NCI-H446 (cell line): ENCODE measurements at places on chromosomes 11 and 22.

DNA sequence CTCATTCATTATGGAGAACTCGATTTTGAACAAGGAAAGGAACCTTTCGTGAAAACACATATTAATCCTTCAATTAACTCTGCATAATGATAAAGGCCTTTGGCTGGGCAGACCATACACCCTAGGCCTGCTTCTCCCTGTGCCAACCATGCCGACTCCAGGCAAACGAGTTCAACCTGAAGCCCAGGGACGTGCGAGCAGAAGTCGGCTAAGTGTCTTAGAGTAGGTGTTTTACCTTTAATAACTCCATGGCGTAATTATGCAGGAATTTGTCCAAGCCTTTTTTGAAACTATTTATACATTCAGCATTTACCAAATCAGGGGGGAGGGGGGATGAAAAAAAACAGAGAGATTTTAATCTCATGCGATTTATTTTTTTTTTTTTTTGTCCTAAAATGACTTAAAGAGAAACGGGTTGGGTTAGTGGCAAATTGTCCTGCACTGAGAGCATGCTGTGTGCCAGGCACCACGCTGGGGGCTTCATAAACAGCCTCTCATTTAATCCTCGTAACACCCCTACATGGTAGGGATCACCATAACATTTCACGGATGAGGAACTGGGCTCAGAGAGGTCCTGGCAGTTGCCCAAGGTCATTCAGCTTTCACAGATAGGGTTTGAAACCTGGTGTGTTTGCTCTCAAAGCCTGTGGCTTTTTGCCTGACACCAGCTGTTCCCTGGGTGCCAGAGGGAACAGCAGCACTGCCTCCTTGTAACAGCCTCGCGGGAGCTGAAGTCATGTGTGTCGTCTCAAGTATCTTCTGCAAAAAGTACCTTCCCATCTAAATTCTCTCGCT is 423.9 kb downstream of the MN1 start:
- DNase-seq, result peak; percentile 84

GRCh38 chr11:69259096-69259495 is 34.9 kb upstream of the MYEOV start:
- DNase-seq, result no peak

GRCh38 chr11:58963551-58964104 is 24.3 kb downstream of the GLYATL1 start:
- DNase-seq, result peak; percentile 18

- no peak for DNase-seq
Observed at GRCh38 chr11:72766152-72766902, 14.1 kb upstream of the ARAP1 start.

DNA sequence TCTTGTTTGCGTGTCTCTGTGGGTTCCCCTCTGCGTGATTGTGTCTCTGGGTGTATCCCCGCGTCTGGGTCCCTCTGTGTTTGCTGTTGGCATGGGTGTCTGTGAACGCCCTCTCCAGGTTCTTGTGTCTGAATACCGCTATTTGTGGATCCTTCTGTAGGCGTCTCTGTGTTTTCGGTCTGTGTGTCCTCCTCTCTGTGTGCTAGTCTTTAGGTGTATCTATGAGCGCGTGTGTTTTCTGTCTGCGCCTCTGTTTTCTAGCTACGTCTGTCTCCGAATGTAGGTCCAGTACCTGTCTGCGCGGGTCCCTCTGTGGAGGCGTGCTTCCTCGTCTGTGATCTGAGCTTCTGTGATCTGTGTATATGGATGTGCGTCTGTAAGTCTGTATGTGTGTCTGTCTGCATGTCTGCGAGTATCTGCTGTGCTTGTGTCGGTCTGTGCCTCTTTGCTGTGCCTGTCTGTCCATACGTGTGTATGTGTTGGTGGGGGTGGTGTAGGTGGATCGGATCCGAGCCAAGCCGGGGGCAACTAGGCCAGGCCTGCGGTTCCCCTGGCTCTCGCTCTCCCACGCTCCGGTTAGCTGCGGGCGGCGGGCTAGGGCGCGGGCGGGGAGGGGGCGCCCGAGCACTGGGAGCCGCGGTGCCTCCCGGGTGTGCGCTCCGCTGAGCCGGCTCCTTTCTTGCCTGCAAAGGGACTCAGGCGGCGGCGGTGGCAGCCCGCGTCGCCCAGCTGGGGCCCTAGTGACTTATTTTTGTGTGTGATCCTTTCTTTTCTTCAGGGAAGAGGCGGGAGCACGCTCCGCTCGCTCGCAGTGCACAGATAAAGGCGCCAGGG is 105.3 kb upstream of the E2F8 start:
- no peak for DNase-seq

DNA sequence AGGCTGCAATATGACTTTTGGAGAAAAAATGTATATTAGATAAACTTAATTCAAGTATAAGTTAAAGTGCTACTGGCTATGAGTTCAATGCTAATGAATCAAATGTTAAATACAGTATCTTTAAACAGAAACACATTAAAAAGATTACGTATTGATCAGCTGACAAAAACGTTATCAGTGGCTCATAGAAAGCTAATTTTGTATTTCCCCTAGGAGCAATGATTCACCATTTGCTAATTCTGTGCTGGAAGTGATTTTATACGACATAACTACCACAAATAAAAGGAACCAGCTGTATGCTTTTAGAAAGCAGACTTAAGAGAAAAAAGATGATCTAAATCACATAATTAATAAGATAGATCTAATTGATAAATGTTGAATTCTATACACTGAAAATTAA is 43.6 kb downstream of the MRE11 start:
- no peak for DNase-seq

DNA sequence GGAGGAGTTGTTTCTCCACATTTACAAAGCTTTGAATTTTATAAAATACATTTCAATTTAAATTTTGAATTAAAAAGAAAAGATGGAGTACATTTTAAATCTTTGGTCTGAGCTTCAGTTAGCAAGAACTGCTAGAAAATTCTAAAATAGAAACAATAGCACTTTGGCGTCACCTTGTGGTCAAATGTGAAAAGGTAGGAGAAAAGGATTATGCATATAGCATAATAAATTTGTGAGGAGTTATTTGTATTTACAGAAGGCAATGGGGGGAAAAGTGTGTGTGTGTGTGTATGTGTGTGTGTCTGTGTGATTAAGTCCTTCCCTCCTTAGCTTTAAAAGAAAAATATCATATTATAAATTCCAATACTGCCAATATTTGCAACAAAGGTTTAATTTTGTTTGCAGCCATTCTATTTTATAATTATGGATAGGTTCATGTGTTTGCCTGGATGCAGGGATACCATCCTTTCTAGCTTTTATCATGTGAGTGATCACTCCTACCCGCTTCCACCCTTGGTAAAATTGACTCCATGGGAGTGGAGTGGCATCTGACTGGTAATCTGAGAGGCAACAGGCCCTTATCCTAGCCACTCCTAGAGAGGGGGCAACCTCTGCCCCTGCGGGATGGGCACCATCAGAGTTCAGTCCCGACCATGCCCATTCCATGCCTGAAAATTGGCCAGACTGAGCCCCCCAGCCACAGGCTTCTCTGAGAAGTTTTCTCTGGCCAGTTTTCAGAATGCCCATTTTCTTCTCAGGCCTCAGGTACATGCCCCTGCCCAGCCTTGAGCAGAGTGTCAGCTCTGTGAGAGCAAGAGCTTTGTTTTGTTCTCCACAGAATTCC is 13.6 kb upstream of the LGR4 start:
- DNase-seq, result peak; percentile 77

DNA sequence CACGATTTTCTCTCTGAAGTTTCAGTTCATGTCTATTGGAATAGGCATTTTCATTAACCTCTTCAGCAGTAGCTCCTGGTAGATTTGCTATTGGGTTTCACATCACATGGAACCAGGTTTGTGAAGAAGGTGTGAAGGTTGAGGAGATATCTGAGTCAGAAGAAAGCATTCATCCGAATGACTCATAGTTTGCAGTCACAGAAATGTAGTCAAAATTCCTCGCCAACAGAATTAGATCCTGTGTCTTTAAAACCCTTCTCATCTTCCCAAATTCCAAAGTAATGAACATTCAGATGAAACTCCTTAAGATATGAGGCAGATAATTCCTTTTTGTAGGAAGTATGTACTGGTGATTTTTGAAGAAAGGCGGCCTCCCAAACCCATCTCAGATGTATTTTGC is 125.0 kb upstream of the LARGE1 start:
- DNase-seq, result no peak

DNA sequence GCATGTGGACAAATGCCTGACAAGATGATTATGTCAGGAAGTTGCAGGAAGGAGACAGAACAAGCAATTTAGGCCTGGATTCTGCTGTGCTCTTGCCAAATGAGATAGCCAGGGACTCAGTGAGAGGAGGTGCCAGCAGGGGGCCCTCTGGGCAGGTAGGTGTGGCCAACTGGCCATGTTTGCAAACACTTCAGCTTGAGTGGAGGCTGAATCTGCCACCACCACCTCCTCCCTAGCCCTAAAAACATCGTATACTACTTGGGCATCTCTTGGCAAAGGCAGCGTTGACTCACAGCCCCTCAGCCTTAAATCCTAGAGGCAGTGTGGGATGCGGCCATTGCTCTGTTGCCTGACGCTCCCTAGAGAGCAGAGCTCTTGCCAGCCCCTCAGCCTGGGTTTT is 95.1 kb upstream of the PLET1 start:
- DNase-seq, result peak; percentile 80

- DNase-seq, result no peak
Observed at GRCh38 chr22:22878211-22878570, 9.4 kb upstream of the IGLL5 start.
